ENCODE measurements at places on chromosomes 1 and 21. TPM values are rescaled to one million over a fixed set of nuclear protein-coding genes. Genes with fewer than 3 reads are reported as not detected.

Gene S100A8
- total RNA-seq, result 31.6 TPM

Gene CNIH3
- total RNA-seq, result 5.3 TPM

Gene VANGL1
- 19.2 TPM for total RNA-seq

Gene SERTAD4
- 2.1 TPM for total RNA-seq

Gene LHX4
- not detected for total RNA-seq

Gene LCE3D
- total RNA-seq, result not detected

Gene LHX8
- 0.21 TPM for total RNA-seq

Gene TMCO4
- total RNA-seq, result 60.8 TPM

Gene MRPS14
- 39.8 TPM for total RNA-seq

Gene S100A7
- total RNA-seq, result not detected

Gene OR2G6
- total RNA-seq, result not detected

Gene ARHGEF10L
- 166 TPM for total RNA-seq

Gene PTPRC
- total RNA-seq, result 35.1 TPM

Gene OR2T2
- total RNA-seq, result not detected

Gene SLC9C2
- total RNA-seq, result not detected

Gene TTC24
- total RNA-seq, result not detected

Gene CFHR2
- not detected for total RNA-seq

Gene SON
- total RNA-seq, result 390 TPM

Gene NTNG1
- 9.9 TPM for total RNA-seq

Gene LAPTM5
- total RNA-seq, result 34.2 TPM

Gene AQP10
- not detected for total RNA-seq

Gene FNDC5
- 1.7 TPM for total RNA-seq

Gene PRAMEF2
- total RNA-seq, result not detected

Gene SYTL1
- 93.6 TPM for total RNA-seq

Gene IGSF9
- total RNA-seq, result 13.8 TPM

Gene SERPINC1
- 0.44 TPM for total RNA-seq

Gene DNTTIP2
- total RNA-seq, result 60.4 TPM

Gene EFCAB14
- total RNA-seq, result 196 TPM

Gene ASPM
- 0.42 TPM for total RNA-seq

Gene FGGY
- 38.8 TPM for total RNA-seq

Gene MCOLN2
- total RNA-seq, result 2.0 TPM

Gene C1orf56
- total RNA-seq, result 5.9 TPM

Gene PIK3R3
- 55.8 TPM for total RNA-seq

Gene IFI44
- 19.7 TPM for total RNA-seq

Gene USH2A
- 0.23 TPM for total RNA-seq

Gene CD1C
- total RNA-seq, result not detected

Gene EPHX1
- total RNA-seq, result 116 TPM

Data from ureter (tissue), 1 donor.